ENCODE measurements at places on chromosomes 7 and 10.

GRCh38 chr7:2231992-2232765 lies 566 bp downstream of the MAD1L1 start:
- DNase-seq = peak; percentile 64

DNA sequence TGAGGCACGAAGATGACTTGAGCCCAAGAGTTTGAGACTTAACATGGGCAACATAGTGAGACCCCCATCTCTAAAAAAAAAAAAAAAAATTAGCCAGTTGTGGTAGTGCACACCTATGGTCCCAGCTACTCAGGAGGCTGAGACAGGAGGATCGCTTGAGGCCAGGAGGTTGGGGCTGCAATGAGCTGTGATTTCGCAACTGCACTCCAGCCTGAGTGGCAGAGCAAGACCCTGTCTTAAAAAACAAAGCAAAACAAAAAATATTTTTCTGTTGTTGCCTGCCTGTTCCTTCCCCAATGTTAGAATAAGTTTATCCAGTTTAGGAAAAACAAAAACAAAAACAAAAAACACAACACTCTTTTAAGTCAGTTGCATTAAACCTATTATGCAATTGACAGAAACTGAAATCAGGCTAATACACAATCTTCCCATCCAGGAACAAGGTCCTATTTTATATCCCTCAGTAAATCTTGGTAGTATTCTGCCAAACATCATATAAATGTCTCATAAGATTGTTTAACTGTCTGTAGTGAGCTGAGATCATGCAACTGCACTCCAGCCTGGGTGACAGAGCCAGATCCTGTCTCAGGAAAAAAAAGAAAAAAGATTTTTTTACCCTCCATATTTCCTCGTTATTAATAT lies 4.9 kb downstream of the PILRA start:
- no peak for DNase-seq

DNA sequence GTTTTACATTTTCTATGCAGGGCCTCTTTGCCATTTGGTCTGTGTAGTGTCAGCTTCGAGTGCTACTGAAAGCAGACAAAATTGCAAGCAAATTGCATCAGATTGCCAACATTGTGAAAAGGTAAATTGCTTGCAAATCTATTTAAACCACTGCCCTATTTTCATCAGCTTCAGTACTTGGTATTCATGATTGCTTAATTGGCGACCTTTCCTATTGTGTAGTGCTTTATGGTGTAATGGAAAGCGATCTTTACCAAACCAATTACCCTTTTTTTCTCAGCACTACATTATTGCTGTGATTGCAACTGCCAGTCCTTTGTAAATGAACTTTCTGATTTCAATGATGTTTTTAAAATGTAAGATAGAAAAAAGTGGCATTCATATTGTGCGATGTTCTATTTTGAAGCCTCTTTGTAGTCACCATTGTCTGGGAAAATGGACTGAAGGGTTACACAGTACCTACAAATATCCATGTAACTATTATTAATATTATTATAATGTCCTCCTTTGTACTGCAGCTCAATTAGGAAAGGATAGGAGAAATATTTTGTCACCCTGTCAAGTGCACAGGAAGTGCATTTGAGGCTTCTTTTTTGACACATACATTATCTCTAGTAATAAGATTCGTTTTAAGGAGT lies 177.7 kb upstream of the SP8 start:
- DNase-seq = no peak

GRCh38 chr7:68505721-68506120 lies 1092.6 kb upstream of the AUTS2 start:
- no peak for DNase-seq

DNA sequence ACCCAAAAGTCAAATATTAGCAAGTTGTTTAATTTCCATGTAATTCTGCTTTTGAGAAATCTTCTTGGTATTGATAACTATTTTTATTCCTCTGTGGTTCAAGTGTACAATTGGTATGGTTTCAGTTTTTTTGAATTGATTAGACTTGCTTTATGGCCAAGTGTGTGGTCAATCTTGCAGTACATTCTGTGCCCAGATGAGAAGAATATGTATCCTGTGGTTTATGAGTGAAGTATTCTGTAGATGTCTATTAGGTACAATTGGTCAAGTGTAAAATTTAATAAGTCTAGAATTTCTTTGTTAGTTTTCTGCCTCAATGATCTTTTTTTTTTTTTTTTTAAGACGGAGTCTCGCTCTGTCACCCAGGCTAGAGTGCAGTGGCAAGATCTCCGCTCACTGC lies 36.6 kb upstream of the C7orf33 start:
- no peak for DNase-seq

DNA sequence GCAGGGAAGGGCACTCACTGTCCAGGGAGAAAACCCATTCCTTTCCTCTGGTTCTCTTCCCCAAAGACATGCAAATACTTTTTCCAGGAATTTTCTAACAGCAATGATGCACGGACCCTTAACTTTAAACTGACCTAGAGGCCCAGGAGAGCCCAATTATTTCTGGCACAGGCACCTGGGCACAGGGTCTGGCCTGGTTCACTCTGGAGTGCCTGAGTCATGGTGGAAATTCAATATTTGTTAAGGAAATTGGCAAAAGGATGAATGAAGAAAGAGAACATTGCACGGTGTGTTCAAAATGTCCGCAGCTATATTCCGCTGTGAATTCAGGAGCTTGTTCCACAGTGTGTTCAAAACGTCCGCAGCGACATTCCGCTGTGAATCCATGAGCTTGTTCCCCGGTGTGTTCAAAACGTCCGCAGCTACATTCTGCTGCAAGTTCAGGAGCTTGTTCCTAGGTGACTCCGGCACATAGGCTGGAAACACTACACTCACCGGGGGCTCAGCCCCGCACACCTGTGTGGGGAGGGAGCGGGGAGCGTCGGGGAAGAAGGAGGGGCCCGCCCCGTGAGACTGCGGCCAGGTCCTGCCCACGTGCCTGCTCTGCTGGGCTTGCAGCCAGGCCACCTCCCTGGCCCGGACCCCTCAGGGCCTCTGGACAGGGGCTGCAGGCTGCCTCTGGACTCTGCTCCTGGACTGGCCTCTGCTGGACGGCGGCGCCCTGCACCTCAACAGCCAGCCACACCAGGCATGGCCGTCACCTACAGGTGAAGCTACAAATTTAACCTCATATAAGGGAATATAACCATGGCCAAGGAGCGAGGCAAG lies 72.0 kb upstream of the FAM20C start:
- DNase-seq = no peak

- no peak for DNase-seq
Observed at GRCh38 chr7:52797801-52798200, 237.6 kb upstream of the POM121L12 start.

DNA sequence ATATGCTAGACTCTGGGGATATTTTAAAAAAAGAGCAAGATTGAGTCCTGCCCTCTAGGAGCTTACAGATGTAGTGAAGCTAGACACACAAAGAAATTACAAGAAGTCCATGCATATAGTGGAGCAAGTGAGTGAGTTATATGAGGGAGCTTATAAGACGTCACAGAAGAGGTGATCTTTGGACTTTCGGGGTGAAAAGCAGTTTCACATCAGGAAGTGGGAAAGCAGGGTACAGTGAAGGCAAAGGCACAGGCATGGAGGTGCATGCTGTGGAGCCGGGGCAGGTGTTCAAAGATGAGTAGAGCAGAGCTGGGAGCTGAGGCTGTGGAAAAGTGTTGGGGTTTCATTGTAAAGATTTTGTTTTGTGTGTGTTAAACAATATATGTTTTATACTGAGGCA lies 38.5 kb upstream of the EXOC6 start:
- DNase-seq = no peak

GRCh38 chr7:154096-154799 lies 38.1 kb upstream of the FAM20C start:
- peak; percentile 71 for DNase-seq

DNA sequence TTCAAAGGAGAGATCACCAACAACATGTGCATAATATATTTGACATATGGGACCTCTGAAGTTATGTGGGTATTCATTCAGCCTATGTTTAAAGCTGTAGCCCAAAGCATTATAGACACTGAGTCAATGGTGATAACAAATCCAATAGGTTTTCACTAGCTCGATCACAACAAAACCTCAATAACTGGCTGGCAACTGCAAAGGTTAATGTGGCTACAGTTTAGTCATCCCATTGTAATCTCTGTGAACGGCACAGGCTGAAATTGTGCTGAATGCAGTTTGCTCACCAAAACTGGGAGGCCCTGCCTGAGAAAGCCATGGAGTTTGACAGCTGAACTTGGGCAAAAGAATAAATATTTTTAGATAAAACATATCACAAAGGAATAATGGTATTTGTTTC lies 152.4 kb upstream of the ADO start:
- DNase-seq = no peak

DNA sequence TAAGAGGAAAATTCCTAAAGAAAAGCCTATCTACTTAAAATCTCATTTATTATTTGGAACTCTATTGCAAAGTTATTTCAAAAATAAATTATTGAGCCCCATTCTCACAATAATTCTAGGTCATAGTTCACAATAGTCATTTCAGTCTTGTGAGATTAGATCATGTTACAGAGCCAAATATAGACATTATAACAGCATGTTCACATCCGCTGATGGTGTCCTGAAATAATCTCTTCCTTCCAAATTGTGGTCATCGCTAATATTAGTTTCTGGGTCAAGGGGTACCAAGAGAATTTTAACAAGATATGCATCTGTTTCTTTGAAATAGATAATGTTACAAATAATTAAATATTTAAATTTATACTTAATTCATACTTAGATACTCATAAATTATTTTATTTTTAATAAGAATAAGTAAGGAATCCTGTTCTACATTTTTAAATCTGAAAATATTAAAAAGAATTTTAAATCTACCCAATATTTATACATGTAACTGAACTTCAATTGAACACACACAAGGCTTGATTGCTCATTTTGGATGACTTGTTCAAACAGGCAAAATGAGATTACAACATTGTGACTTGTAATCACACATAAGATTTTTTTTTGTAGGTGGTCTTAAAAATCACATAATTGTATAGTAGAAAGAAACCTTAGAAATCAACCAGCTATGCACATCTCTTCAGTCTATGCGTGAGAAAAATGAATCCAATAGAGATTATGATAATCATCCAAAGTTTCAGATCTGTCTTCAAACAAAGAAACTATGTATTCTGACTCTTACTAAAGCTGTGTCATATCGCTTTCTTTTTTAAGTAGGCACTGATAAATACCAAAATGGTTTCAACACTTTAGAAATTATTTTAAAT lies 13.1 kb downstream of the GNAT3 start:
- no peak for DNase-seq

- DNase-seq = no peak
Observed at GRCh38 chr10:33006342-33006887, 48.4 kb upstream of the ITGB1 start.

GRCh38 chr7:68544851-68545250 lies 1053.4 kb upstream of the AUTS2 start:
- DNase-seq = no peak

DNA sequence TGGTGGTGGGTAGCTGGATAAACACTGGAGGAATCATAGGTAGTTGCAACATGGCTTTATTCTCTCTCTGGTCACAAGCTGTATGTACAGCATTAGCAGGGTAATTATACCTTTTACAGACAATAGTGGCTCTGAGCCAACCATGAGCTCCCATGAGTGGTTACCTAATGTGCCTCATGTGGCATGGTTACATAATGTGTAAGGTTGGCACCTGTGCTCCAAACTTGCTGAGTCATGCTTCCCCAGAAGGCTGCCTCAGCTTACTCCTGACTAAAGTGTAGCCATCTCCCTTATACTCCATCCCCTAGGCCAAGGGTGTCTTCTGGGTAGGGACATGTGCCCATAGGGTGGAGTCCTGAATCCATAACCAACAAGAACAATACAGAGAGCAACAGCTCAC lies 345.3 kb upstream of the SEMA3C start:
- DNase-seq = no peak

GRCh38 chr7:21425290-21425689 lies 2.6 kb upstream of the SP4 start:
- DNase-seq = no peak
